ENCODE measurements at places on chromosomes 2 and 18.

GRCh38 chr2:204982303-204982702 is 437.0 kb downstream of the PARD3B start:
- DNase-seq: peak; percentile 82

DNA sequence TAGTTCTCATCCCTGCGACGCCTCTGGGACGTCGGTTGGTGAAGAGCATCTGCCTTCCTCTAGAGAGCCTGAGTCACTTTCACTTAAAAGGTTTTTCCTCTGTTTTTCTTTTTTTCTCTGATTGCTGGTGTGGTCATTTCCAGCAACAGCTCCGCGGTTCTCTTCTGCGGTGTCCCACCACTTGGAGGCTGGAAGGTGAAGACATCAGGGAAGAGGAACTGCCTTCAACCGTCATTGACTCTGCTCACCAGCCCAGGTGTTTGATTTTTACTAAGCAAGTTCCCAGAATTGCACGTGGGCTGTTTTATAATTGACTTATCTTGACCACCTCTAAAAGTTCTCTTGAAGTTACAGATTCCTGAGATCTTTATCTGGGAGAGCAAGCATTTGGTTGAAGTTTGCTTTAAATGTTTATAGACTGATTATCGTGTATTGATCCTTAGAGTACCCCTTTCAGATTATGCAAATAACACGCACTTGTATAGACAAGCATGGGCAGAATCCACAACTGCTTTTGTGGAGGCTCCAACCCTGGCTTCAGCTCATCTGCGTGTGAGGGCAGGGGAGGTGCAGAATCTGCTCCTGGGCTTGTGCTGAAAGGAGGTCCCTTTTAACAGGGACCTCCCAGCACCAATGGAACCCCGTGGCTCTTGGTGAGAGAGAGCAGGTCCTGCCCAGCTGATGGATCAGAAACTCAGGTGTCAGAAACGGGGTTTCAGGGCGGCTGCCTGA is 3.5 kb downstream of the CTDP1 start:
- DNase-seq: no peak

- DNase-seq: no peak
Observed at GRCh38 chr2:65357095-65357958, 75.1 kb downstream of the SPRED2 start.

DNA sequence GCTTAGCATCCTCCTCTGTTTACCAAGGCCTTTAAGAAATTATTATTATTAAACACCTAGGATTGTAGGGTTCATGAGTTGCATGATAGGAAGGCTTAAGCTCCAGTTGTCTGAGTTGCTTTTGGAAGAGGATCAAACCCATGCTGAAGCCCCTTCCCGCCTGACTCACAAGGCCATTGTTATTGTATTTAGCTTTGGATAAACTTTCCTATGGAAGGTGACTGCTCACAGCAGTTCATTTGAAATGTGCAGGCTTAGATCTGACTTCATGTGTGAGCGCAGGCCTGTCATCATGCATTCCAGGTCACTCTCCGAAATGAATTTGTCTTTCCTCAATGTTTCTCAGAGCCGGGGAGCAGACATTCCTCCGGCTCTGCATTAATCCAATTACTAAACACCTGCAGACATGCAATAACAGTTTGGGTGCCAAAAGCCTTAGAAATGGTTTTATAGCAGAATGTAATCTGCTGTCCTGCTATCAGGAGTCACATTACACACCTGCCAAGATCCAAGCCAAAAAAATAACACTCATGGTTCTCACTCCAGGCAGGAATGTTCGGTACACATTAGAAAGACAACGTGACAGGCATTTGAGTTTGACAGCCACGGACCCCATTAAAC is 119.9 kb downstream of the OSR1 start:
- DNase-seq: no peak

DNA sequence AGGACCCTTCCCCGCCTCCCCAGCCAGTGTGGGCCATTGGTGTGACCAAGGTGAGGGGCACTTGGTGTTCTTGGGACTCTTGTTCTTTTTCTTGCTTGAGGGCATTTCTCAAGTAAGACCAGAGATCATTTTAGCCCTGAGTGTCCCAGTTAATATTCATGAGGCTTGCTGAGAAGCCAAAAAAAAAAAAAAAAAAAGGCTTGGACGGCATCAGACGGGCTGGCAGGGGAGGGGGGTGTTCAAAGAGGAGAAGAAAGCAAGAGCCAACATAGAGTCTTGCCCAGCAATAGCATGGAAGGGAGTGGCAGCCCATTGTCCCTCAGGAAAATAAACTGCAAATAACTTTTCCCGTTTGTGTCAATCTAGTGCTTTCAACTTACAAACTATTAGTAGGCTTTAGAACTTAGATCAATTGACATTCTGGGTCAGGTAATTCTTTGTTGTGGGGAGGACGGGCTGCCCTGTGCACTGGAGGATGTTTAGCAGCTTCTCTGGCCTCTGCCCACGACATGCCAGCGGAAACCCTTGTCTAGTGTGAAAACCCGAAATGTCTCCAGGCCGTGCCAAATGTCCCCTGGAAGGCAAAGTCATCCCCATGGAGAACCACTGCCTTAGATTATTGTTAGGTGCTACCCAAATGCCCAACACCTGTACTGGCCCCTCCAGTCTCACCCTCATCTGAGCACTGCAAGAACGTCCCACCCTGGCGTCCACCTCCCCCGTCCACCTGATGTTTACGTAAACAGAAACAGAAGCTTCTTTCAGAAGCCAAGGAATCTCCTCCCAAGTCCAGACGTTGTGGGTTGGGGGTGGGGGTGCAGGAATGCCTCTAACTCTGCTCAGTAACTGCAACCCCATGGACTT is 163.4 kb downstream of the BCL2 start:
- DNase-seq: no peak

DNA sequence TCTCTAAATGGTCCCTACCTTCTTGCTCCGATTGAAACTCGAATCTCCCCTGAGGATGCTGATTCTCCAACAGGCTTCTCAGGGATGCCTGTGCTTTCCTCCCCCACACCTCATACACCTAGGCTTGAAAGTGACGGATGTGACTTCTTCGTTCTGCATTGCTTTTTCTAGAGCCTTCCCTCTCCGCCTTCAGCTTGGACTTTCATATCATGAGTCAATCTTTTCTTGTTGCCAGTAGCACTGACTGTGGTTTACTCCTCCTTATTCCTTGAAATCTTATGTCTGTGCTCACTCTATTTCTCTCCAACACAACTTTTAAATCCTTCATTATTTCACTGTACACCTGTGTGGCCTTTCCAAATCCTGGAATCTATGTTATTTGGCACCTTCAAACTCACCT is 451.4 kb downstream of the TMX3 start:
- DNase-seq: no peak

GRCh38 chr2:37361216-37361815 is 16.9 kb downstream of the QPCT start:
- DNase-seq: no peak

Measured in NCI-H82 (cell line).